Fibroblast of skin of back (primary cell): ENCODE measurements at places on chromosomes 12 and 14.
A peak's percentile ranks its signal among the peaks of the same experiment; 100 is the strongest.

DNA sequence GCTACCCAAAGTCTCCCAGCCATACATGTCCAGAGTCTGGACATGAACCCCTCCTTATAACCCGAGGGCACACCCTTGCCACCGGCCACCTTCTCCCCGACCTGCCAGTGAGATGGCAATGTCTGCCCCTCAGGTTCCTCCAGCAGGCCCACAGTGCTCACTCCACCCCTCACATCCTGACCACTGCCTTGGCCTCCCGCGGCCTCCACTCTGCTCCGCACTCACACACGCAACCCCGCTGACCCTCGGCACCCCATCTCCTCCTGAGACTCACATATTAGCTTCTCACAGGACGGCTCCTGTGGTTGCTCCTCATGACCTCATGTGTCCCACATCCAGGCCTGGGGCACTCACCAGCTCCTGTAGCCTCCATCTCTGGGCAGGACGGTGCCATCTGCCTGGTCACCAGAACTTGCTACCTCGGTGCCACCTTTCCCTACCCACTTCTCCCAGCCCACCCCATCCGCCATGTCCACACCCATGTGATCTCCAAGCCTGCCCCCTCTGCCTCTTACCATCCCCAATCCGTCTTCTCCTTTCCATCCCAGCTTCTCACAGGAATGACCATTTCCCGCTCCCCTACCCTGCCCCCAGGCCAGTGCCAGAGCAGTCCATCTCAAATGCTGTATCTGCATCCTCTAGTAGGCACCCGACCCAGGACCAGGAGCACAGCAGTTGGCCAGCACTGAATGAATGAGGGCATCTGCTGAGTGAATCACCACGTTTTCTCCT lies 198.6 kb upstream of the DIO3 start:
- no peak for DNase-seq

- DNase-seq: no peak
These were observed 34.2 kb upstream of the TRIM9 start for GRCh38 chr14:51129130-51129529.

DNA sequence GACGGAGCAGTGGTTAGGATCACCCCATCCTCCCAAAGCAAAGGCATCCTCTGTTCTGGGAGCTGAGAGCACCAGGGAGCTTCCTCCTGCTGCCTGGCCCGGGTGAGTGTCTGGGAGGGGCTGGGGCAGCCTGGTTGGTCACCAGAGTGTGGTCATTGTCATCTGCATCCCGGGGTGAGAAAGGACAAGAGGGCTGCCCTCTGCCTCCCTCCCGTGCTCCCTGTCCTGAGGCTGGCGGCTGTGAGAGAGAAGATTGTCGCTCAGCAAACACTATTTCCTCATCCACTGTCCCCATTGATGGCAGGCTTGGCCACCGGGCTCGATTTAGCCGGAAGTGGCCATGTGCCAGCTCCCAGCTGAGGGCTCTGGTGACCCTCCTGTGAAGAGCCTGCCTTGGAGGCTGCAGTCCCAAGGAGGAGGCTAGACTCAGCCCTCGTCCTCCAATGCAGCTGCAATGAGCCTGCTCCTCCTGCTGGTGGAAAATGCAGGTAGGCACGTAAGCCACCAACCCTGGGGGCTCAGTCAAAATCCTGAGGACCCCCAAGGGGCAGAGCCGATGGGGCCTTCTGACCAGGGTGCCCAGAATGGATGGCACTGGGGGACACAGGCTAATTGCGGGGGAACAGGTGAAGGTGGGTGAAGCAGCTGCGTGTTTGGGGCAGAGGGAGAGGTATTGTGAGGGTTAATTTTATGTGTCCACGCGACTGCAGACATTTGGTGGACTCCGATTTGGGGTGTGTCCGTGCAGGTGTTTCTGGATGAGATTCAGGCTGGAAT lies 155.7 kb downstream of the KIF26A start:
- DNase-seq: no peak

DNA sequence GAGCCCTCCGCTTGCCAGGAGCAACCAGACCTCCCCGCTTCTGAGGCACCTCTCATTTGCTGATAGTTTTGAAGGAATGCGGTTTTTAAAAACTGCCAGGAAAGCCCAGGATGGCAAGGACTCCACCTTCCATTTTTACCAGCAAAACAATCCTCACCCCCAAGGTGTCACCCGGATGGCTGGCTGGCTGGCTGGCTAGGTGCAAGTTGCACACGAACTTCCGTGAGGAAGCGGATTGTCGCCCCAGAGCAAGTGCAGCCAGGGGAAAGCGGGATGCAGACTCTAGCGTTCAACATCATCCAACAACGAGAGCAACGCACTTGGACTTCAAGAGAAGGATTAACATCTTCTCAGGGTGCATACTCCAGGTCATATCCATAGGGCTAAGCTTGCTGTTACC lies 125.4 kb downstream of the RIMBP2 start:
- DNase-seq: no peak

DNA sequence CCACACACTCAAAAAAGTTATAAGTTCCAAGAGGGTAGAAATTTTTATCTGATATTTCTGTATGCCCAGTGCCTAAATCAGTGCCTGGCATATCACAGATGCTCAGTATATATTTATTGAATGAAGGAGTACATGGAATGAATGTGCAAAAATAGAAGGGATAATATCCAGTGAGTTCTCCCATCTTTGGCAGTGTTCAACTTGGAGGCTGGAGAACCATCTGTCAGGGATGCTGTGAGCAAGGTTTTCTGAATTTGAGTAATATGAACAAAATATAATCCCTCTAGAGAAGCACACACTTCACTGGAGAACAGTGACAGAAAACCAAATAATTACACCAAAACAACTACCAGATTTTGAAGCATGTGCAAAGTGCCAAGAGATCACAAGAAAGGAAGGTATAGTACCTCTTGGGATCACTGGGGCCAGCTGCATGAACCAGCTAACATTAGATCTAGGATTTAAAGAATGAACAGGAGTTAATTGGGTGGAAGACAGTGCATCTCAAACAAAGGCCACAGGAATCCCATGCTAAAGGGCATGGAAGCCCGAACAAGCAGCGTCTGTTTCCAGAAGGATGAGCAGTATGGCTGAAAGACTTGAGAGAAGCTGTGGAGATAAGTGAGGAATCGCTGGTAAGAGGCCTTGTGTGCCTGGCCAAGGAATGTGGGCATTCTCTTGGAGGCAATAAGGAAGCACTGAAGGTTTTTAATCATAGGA lies 11.5 kb downstream of the SLC8A3 start:
- DNase-seq: no peak

GRCh38 chr14:36367985-36368774 lies 47.7 kb upstream of the MBIP start:
- no peak for DNase-seq

DNA sequence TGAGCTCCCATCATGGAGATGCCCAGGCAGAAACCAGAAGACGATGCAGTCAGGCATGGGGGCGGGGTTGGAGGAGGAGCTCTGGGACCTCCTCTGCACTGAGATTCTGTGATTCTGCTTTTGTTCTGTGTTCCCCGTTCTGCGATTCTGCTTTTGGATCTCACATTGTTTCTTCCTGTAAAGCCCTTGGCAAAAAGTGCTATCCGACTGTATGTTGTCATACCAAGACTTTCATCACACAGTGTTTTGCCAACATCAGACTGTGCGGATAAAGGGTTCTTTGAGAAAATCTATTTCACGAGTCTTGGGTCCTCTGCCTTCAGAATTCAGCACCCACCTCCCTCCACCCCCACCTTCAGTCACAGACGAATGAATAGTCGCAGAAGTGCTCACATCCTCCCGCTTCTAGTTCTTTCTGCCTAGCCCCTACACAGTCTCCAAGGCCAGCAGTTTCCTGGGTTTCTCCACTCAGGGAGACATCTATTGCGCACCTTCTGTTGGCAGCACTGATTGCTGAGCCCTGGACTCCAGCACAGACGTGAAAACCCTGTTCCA lies 24.7 kb upstream of the PWP1 start:
- no peak for DNase-seq

- no peak for DNase-seq
These were observed 1.3 kb downstream of the PRPH start for GRCh38 chr12:49296034-49296835.

DNA sequence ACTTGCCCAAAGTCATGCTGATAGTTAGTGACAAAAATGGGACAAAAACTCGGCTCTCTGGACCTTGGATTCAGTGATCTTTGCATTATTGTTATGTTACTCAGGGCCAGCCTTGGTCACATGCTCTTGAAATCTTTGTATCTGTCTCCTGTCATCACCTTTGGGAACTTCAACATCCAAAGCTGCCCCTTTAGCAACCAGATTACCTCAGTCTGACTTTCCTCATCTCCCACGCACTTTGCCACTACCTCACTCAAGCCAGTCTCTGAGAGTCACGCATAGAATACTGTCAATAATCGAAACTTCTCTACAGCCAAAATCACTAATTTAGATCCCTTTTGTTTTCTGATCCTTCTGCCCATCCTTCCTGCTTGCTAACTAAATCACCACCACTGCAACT lies 90.8 kb upstream of the DAAM1 start:
- no peak for DNase-seq

DNA sequence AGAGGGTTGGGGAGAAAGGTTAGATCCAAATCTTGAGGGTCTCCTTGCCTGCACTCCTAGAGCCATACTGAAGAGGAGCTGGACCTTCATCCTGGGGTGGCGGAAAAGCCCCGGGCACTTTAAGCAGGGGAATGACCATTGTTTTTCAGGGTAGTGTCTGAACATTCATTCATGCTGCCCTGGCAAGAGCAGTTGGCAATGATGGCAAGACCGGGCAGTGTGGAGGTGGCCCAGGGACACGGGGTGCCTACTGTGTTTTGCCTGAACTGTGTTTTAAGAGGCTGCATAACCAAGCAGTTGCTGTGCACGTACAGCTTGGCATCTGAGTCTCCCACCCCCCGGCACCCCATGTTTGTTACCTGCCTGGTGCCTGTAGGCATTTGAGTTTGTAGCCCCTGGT lies 14.7 kb downstream of the TPCN1 start:
- DNase-seq: no peak

DNA sequence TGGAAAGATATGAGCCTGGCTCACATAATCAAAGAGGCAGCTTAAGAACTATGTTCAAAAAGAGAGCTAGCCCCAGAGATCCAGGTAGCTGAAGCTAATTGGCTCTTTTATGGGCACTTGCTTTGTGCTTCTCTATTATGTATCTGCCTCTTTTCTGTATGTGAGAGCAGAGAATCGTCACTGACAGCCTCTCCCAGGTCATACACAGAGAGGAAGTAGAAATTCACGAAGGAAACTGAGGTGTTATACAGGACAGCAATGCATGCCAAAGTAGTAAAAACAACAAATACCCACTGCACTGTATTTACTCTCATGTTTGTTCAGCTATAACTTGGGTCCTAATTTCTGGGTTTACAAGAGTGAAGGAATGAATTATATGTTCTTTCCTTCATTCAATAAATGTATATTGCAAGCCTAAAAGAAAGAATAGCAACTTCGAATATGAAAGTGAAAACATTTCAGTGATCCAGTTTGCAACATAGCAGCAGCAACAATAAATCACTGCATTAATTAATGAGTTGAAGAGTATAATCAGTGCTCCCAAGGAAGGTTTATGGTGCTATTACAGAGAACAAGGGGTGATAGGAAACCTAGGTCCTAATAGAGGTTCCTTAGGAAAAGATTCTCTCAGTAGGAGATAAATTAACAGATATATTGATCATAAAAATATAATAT lies 47.1 kb upstream of the ATXN7L3B start:
- no peak for DNase-seq

DNA sequence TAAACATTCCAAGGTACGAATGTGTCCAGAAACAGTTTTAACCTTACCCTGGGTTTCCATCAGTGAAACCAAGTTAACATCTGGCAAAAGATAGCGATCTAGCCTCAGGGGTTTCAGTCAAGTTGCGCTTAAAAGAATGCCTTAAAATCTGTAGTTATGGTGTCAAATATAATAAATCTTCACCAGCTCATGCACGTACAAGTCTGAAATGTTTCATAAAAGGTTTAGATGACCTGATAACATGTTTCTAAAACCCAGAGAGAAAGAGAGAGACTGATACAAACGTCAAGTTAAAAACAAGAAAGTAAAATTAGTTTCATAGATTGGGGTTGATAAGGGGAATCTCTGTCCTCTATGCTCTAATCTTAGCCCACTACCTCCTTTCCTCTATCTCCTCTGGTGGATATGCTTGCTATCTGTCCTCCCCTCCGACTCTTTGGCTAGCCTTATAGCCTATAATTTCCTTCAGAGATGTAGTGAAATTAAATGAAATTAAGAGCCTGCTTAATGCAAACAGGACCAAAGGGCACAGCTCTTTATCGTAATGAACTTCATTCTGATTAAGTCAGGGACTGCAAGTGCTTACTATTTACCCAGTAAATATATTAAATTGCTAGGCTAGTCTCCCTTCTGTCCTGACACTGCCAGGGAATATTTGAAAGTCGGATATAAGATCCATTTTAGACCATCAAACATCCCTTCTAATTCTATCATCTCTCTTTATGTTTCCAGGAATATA lies 18.4 kb upstream of the FOS start:
- DNase-seq: no peak

- no peak for DNase-seq
These were observed 166.6 kb upstream of the HMGA2 start for GRCh38 chr12:65657635-65658034.

DNA sequence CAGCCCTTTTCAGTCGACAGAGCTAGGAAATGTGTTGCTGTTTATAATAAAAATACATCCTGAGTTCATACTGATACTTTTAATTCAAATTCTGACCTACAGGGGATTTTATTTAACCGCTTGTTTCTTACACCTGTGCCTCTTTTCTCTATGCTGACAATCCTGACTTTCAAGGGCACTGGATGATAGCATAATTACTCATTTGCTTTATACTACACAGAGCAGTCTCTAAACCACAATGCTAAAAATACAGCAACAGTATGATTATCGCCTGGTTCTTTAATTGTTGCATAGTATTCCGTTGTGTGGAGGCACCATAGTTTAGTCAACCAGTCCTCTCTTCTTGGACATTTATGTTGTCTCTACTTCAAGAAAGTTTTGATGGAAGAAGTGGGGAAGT lies 372.9 kb downstream of the DPF3 start:
- DNase-seq: no peak

DNA sequence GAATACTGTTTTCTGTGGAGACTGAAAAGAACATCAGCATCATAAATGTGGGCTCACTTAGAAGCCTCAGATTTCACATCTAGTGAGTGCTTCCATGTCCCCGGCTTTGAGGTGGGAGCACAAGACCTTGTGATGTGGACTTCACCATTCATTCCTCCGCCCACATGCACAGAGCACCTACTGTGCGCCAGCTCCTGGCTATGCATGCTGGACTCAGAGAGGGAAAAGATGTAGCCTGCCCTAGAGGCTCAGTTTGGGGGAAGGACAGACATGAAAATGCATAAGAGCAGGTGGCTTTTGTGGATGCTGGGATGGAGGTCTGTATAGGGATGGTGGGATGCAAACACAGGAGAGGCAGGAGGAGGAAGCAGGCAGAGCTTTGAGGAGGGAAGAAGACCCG lies 65.0 kb downstream of the SERPINA3 start:
- no peak for DNase-seq

GRCh38 chr14:67934087-67934486 lies 114.5 kb downstream of the RAD51B start:
- DNase-seq: peak; percentile 78
